ENCODE measurements at places on chromosomes 2 and 18. TPM values are rescaled to one million over a fixed set of nuclear protein-coding genes. Genes with fewer than 3 reads are reported as not detected.

The FKBP7 gene
- total RNA-seq = 43.3 TPM

The CYP27A1 gene
- total RNA-seq = 59.5 TPM

The APCDD1 gene
- 46.4 TPM for total RNA-seq

DNA sequence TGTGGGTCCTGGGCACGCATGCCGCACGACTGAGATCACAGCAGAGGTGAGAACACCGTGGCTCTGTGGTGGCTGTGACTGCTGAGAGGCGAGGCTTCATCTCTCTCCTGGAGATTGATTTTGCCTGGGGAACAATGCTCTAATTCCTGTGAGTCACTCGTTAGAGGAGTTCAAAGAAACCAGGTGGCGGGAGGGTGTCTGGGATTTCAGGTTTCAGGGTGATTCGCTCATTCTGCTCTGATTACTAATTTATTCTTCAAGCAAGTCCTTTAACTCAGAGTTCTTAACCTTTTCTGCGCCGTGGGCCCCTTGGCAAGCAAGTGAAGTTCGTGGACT is 56.3 kb downstream of the GLI2 start:
- DNase-seq = no peak

DNA sequence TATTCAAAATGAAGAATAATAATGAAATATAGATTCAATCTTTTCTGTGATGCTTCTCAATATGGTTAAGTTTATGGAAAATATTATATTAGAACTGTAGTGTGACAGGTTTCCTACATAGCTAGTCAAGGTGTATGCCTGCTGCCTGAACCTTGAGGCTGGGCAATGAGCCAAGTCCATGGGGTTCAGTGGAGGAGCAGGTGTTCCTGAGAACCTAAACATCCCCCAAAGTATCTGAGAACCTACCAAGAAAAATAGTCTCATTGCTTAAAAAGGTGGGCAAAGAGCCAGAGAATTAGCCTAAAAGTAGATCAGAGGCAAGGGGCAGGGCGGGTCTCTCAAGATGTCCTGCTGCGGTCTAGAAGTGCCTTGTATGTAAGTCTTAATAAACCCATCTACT is 185.9 kb upstream of the SPHKAP start:
- DNase-seq = no peak

DNA sequence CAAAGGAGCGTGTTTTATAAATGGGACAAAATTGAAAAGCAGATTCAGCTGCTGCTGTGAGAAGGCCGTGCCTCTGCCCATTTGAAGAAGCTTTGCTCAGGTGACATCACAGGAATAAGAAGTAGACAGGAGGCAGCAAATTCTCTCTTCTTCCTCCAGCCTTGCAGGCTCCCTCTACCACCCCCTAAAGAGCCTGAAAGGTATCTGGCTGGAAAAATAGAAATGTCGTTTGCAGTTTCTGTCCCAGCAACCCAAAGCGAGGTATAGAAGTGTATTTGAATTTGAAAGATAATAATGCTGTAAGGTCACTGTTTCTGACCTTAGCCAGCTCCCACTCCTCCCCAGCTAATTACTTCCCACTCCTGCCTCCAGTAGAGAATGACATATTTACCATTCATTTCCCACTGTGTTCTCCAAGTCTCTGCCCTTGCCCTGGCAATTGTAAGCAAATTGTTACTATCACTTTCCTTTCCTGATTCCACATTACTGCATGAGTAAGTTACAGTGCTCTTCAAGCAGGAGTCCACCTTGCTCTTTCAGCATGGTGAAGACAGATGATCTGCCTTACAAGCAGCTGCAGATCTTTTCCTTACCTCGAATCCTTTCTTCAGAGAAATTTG is 56.8 kb upstream of the RASGRP3 start:
- DNase-seq = no peak

All from ovary (tissue), 10 donors.